OCI-LY7 (cell line): ENCODE measurements at places on chromosomes 3 and 15.

GRCh38 chr3:12946649-12947316 is 105.4 kb upstream of the RPL32 start:
- no peak for DNase-seq

DNA sequence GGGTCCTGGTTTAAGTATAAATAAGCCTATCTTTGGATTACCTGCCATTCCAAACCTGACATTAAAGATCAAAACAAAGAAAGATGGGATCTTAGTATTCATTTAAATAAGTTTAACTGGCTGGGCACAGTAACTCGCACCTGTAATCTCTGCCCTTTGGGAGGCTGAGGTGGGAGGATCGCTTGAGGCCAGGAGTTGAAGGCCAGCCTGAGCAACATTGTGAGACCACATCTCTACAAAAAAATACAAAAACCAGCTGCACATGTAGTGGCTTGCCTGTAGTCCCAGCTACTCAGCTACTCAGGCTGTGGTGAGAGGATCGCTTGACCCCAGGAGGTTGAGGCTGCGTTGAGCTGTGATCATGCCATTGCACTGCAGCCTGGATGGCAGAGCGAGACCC is 176.9 kb downstream of the FNDC3B start:
- no peak for DNase-seq

DNA sequence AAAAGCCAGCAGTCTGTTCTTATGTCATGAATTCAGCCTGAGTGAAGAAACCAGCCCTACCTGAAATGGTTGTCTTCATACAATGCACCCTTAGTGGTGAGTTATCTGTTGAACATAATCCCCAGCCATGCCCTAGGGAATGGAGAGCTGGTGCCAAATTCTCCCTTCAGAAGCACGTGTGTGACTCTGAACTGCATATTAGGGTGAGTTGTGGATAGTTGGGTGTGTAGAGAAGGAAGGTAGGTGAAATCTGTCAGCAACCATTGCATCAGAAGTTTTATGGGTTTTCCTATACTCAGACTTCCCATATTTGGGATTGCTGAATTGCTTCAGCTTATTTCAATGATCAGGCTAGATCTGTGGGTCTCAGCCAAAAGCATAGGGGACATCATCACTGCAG is 46.5 kb upstream of the TP63 start:
- no peak for DNase-seq

DNA sequence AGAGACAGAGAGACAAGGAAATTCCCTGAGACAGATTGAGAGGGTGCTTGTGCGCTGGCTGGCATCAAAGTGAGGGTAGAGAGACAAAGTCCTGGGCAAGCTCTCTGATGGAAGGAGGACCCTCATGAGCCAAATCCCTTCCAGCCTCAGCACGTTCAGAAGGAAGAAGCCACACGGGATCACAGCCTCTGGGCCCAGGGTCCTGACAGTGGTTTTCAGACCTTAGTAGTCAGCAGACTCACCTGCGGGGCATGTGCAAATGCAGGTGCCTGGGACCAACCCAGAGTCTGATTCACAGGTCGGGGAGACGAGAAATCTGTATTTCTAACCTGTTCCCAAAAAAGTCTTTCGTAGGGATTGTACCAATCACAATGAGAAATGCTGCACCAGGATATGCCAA is 15.2 kb upstream of the KY start:
- DNase-seq = no peak

- DNase-seq = no peak
Measured at GRCh38 chr3:177284383-177284881, 87.2 kb upstream of the TBL1XR1 start.

GRCh38 chr3:135840436-135840835 is 125.1 kb upstream of the PPP2R3A start:
- no peak for DNase-seq
